NCI-H226 (cell line): ENCODE measurements at places on chromosomes 1 and 21.

DNA sequence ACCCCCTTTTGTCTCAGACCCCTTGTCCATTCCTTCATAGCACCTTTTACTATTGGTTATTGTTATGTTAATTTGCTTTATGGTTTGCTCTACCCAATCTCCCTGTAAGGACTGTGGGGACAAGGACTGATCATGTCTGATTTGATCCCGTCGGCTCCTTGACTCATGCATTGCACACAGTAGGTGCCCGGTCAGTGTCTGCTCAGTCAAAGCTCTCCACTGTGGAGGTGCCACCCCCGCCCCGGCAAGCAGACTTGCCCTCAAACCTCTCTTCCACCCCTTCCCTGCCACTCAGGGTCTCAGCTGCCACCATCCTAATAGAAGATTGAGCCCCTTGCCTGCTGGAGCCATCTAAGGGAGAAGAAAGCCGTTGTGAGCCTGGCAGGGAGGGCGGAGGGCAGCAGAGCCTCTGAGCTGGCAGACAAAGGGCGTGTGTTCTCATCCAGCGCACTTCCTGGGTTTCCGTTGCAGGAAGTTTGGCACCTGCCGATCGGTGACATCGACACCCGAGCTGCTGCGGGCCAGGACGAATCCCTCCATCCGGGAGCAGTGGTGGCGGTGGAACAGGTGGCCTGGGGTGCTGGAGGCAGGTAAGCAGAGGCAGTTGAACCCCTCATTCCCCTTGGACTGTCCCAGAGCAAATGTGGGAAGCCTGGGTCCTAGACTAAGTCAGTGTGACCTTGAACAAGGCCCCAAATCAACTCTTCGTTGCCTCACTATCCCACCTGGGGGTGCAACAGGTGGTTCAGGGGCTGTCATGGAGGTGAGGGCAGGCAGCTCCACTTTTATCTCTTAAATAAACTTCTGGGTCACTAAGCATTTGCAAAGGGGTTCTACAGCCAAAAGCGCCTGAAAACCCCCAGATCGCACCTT lies 2.2 kb upstream of the FBLIM1 start:
- DNase-seq: no peak

DNA sequence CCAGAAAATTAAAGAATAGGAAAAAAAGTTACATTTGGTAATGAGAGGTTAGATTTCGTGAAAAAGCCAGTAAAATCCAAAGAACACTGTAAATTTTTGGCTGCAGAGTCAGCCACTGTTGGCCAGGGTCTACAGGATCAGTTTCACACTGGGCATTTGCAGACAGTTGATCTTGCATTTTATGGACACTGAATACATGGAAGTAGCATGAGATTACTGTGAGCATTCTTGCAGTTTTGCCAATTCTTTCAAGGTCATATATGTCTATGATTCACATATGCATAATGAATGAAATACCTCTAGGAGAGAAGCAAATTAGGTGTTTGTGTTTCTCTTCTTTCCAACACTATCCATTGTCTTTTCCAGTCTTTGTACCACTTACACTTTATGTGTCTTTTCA lies 200.8 kb upstream of the DPYD start:
- no peak for DNase-seq

GRCh38 chr1:61056573-61057439 lies 25.6 kb upstream of the NFIA start:
- DNase-seq: no peak

GRCh38 chr1:239233626-239234025 lies 152.7 kb upstream of the CHRM3 start:
- DNase-seq: no peak

DNA sequence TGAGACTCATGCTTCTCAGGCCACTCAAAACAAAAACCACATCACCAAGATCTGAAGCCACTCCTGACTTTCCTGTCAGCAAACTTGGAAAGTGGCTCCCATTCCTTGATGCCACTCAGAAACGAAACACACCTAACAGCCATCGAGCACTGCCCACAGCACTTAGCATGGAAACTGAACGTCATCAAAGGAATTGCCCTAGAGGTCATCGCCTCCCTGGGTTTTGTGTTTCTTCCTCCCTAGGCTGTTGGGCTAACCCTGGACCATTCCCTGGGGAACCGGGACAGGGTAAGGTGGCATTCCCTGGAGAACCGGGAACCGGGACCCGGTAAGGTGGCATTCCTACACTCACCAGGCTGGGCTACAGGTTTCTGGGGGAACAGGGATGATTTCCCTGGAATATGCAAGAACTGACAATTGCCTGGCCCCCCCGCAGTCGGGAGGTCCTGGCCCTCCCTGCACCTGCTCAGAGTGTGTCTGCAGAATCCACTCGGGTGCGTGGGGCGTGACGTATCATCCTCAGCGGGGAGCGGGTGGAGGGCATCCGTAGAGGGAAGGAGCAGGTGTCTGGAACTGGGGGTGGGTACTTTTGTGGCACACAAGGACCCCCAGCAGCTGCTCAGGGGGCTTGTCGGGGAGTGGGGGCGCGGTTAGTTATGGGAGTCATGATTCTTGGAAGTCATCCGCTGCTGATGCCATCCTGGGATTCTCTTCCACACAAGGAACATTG lies 30.3 kb downstream of the SLC45A1 start:
- DNase-seq: no peak

GRCh38 chr1:39199593-39199992 lies 4.9 kb upstream of the MACF1 start:
- DNase-seq: no peak

- no peak for DNase-seq
Observed at GRCh38 chr1:93537396-93537795, 89.5 kb downstream of the FNBP1L start.

DNA sequence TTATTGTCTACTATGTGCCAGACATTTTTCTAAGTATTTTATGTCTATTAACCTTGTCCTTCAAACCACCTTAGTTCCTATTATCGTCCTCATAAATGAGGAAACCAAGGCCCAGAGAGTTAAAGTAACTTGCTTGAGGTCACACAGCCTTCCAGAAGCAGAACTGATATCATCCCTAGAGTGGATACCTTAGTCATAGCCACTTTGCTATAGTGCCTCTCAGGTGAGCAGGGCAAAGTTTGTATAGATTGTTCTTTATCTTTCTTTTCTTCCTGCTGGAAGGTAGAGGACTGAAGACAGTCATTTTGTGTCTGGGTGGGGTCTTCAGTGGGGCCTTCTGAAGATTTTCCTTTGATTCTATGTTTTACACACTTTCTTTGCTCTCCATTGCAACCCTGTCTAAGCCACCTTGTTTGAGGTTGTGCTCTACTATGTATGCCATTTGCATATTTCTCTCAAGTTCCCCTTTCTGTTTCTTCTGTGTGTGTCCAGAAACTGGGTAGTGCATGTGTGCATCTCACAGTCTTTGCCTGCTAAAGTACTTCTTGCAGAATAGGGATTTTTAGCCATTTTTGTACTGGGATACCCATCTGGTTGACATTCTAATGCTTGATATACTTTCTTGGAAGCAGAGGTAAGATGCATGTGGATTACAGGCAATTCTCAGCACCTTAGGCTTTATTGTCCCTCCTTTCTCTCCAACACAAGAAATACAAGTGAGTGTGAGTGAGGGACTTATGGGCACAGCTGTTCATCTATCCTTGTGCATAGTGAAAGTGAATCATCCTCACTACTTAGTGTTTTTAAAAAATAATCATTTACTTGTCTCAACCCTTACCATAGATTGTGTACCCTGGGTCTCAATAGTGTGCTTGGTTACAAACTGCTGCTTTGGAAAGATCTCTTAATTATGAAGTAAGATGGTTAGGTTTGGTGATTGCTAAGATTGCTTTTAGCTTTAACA lies 207.6 kb upstream of the HMCN1 start:
- DNase-seq: no peak

- DNase-seq: no peak
Observed at GRCh38 chr1:204203206-204203767, 7.0 kb upstream of the KISS1 start.

GRCh38 chr1:42334240-42335049 lies 590 bp downstream of the FOXJ3 start:
- DNase-seq: peak; percentile 58

- DNase-seq: peak; percentile 38
Observed at GRCh38 chr1:25037174-25038074, 107.3 kb upstream of the RUNX3 start.

GRCh38 chr1:51421964-51422363 lies 91.6 kb upstream of the TTC39A start:
- DNase-seq: no peak

DNA sequence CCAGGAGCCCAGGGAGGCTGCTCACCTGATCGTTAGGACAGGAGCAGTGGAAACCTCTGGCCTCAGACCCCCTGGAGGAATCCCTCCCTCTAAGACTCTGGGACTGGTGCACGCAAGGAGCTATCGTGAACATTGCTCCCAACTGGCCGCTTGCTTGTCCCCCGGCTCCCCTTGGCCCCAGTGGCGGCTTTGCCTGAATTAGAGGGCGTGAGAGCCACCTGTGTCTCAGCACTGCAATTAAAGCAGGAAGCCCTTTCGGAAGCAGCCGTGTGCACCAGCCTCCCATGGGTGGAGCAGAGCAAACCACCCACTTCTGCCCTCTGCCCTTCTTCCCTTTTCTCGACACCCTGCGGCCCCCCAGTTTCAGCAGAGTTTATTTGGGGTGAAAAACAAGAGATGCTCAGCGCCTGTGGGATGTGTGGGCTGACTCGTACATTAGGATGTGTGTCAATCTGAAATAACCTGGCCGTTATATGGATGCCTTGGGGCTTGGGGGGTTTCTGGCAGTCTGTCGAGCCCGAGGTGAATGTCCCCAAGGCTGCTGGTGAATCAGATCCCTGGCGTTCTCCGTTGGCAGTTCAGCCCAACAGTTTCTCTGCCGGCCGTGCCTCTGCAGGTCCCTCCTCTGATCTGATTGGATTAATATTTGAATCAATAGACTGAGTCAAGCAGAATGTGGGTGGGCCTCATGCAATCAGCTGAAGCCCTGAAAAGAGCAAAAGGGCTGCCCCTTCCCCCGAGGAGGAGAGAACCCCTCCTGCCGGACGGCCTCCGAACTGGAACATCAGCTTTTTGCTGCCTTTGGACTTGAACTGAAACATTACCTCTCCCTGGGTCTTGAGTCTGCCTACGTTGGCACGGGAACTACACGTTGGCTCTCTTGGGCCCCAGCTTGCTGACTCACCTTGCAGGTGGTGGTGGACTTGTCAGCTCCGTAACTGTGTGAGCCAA lies 7.3 kb upstream of the UMODL1 start:
- no peak for DNase-seq
